ENCODE measurements at places on chromosomes 12 and 14.

GRCh38 chr14:30710876-30711275 is 88.8 kb downstream of the SCFD1 start:
- DNase-seq: no peak

DNA sequence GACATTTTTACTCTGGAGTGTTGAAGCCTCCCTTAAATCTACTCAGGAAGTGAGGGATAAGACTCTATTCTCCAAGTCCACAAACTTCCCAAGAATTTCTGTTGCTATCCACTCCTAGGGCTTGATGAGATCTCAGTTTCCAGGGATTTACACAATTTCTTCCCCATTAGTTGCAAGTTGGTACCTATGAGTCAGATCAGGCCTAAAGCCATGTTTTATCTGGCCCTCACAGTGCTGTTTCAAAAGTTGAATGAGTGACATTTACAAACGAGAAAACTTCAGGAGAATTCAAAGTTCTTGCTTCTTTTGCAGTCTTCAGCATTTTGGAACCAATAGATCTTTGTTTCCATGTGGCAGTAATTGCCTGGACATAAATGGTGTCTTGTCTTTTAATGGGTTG is 156.4 kb upstream of the SYT10 start:
- DNase-seq: no peak

- no peak for DNase-seq
Measured at GRCh38 chr12:112671564-112671963, 120.0 kb upstream of the RPH3A start.

DNA sequence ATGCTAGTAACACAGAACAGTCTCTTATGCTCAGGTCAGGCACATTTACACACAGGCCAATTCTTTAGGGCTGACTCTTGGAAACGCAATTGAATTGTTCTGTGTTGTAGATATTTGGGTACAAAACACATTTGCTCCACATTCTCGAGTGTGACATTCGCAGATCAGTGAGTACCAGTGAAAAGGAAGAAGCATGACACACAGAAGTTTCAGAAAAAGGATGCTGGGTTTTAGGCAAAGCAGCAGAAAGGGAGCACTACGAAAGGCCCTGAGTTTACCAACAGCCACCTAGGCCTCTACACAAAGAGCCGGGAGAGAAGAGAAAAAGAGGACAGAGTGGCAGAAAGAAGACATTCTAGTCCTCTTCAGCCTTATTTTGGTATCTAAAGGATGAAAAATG is 254.4 kb upstream of the BTG1 start:
- no peak for DNase-seq

- DNase-seq: no peak
Measured at GRCh38 chr12:57377103-57377840, 53.6 kb downstream of the R3HDM2 start.

GRCh38 chr12:116152268-116152667 is 125.2 kb downstream of the MED13L start:
- DNase-seq: no peak

DNA sequence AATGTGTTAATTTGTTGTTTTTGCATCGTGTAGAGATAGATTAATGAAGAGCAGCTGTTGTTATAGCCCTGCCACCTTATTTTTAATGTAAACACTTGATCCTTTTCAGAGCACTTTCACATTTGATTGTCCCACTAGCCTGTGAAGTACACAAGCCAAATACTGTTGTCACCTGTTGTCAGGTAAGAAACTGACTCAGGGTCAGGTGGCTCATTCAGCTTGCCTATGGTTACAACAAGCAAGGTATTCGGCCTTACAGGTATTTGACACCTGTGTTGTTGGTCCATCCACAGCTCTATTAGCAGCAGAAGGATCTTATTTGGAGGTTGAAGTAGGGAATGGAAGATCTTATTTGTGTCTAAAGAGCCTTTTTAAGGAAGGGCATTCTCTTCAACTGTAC is 108.9 kb downstream of the GPR135 start:
- peak; percentile 78 for DNase-seq

DNA sequence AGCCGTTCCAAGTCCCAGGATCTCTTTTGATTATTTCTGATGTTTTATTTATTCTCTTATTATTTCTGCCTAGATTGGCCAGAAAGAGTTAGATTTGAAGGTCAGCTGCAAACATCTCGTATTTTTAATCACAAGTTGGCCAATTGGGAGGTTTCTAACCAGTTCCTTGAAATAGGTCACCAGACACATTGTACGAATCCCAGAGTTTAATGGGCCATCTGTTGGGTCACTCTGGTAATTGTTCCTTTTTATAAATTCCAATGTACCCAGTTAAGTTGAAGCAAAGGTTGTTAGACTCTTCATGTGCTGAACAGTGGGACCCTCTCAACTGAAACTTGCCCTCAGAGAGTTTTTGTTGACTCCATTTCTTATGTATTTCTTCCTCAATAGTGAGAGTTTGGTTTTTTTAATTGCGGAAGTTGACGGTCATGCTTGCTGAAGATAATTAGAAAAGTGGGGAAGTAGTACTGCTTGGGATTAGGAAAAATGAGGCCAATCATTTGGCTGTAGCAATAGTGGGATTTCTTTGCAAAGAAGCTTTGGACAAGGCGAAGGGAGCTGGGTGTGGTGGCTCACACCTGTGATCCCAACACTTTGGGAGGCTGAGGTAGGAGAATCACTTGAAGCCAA is 382.7 kb upstream of the RGS6 start:
- DNase-seq: no peak

- no peak for DNase-seq
Measured at GRCh38 chr12:47591361-47591791, 114.5 kb downstream of the RPAP3 start.

- no peak for DNase-seq
Measured at GRCh38 chr14:85663256-85663655, 133.3 kb downstream of the FLRT2 start.

GRCh38 chr12:106960443-106960842 is 4.7 kb downstream of the TMEM263 start:
- no peak for DNase-seq

DNA sequence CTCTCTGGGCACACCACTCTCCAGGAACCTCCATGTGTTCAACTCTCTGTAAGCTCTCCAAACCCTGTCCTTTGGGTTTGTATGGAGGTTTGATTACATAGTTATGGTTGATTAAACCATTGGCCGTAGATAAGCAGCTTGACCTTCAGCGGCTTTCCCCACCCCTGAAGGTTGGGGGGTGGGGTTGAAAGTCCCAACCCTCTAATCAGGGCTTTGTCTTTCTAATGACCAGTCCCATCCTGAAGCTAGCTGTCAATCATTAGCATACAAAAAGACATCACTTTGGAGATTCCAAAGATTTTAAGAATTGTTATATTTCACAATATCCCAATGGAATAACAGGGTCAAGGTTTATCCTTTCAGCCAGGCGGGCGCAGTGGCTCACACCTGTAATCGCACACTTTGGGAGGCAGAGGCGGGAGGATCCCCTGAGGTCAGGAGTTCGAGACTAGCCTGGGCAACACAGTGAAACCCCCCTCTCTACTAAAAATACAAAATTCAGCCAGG is 8.4 kb downstream of the FAM186A start:
- no peak for DNase-seq

All from DMS79 treated with DMSO at 0.1 percent for 48 hours (cell line).